ENCODE measurements at places on chromosomes 12 and 14.
A peak's percentile ranks its signal among the peaks of the same experiment; 100 is the strongest.

- no peak for DNase-seq
Observed at GRCh38 chr12:68510397-68510796, 100.3 kb upstream of the RAP1B start.

GRCh38 chr12:70983692-70984091, 63.2 kb upstream of the PTPRR start:
- DNase-seq, result no peak

GRCh38 chr12:52616680-52617402, 1.5 kb downstream of the KRT73 start:
- no peak for DNase-seq

- no peak for DNase-seq
Observed at GRCh38 chr12:122352394-122352793, 70.1 kb downstream of the CLIP1 start.

- DNase-seq, result no peak
Observed at GRCh38 chr14:34361504-34362011, 100.5 kb downstream of the SPTSSA start.

DNA sequence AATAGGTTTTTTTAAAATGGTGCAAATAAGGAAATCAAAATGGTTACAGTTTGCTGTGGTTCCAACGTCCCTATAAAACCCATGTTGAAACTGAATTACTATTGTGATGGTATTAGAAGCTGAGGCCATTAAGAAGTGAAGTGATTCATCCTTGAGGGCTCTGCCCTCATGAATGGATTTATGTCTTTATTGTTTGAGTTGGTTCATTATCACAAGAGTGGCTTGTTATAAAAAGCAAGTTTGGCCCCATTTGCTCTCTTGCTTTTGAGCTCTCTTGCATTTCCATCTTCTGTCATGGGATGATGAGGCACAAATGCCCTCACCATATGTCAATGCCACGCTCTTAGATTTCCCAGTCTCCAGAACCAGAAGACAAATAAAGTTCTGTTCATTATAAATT, 62.3 kb downstream of the PRKD1 start:
- no peak for DNase-seq

- no peak for DNase-seq
Observed at GRCh38 chr14:72275242-72275641, 343.0 kb downstream of the RGS6 start.

GRCh38 chr14:63725786-63726460, 1.9 kb downstream of the SGPP1 start:
- DNase-seq, result no peak

GRCh38 chr12:88934163-88934747, 354.0 kb upstream of the KITLG start:
- no peak for DNase-seq

- peak; percentile 88 for DNase-seq
Observed at GRCh38 chr14:20610002-20610765, 19.0 kb upstream of the RNASE12 start.

GRCh38 chr12:124508381-124509079, 58.9 kb downstream of the NCOR2 start:
- DNase-seq, result no peak

DNA sequence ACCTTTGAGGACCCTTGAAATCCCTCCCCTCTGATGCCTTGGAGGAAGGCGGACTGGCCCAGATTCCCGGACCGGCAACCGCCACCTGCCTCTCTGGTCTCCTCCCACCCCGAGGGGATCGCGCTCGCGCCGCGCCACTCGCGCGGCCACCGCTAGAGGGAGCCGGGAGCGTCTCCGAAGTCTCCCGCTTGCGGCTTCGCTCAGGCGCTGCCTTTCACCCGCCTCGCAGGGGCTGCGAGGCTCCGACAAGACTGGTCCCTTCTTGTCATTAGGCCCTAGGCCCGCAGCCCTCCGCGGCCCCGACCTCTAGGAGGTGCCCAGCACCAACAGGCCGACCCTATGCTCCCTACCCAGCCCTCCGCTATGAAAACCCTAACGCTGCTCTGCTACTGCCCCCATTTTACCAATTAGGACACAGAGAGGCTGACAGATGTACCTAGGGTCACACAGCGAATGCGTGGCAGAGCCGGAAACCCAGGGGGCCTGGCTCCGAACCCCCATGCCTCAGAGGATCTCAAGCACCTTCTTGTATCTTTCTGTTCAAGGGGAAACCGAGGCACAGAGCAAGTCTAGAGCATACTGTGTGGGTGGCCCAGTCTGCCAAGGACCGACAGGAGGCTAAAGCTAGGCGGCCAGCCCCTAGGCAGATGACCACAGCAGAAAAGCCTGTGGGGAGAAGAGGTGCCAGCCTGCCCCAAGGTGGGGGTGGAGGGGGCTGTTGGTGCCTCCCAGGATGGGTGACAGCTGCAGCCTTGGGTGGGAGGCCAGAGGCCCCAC, 21.4 kb upstream of the VSX2 start:
- peak; percentile 76 for DNase-seq

DNA sequence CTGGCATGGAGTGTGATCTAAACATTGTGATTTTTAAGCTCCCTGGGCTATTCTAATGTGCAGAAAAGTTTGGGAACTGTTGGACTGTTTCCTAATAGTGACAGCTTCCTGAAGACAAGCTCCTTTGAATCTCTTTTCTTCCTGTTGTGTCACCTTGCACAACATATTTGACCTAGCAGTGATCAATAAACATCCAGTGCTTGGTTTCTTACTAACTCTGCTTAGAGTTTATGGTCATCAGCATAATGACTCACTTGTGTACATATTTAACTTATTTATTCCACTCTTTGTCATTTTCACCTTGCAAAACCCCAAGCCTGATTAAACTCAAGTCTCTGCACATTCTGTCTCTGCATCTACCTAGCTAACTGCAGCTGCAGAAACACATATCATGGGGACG, 27.3 kb upstream of the TBC1D30 start:
- DNase-seq, result no peak

DNA sequence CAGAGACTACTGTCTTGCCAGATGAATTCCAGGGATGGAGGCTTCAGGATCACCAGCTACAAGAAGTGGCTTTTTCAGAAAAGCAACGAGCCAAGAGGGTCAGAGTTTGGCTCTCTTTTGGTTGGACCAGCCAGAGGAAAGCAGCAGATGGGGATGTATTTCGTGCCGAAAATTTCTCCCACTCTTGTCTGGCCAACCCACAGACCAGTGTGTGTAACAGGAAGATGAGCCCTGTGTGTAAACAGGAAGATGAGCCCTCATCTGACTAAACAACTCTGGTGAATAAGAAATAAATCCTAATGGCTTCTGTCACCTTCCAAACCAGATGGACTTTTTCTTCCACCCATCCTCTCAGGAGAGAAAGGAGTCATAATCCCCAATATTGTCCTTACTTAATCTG, 13.1 kb downstream of the GPR68 start:
- DNase-seq, result no peak

- no peak for DNase-seq
Observed at GRCh38 chr12:130119241-130119861, 42.9 kb upstream of the FZD10 start.

- peak; percentile 15 for DNase-seq
Observed at GRCh38 chr14:100585448-100586152, 1.6 kb downstream of the BEGAIN start.

DNA sequence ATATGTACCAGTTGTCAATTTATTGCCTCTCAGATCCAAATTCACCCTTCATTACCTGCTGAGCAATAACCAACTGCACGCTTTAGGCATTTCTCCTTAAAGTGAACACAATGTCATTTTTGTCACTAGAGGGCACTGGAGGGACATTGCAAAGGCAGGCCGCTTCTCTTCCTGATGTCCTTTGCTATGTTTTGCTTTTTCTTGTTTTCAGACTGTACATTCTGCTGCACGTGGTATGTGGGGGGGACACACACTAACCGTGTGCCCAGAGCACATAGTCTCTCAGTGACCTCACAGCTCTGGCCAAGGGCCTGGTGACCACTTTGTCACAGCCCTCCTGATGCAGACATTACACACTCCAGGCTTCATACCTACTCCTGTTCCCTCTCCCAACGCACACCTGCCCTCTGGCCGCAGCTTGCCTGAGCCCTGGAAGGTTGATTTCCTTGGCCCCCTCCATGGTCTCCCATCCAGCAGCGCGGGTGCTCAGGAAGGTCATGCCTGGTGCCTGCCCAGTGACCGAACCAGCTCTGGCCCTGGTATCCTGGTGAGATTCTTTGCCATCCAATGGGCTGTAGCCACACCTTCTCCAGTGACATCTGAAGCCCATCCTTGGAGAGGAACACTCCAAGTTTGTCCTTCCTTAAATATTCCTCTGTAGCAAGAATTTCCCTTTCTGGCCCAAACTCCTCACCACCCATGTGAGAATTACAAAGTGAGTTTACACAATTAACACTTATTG, 39.9 kb downstream of the MYO1H start:
- no peak for DNase-seq

DNA sequence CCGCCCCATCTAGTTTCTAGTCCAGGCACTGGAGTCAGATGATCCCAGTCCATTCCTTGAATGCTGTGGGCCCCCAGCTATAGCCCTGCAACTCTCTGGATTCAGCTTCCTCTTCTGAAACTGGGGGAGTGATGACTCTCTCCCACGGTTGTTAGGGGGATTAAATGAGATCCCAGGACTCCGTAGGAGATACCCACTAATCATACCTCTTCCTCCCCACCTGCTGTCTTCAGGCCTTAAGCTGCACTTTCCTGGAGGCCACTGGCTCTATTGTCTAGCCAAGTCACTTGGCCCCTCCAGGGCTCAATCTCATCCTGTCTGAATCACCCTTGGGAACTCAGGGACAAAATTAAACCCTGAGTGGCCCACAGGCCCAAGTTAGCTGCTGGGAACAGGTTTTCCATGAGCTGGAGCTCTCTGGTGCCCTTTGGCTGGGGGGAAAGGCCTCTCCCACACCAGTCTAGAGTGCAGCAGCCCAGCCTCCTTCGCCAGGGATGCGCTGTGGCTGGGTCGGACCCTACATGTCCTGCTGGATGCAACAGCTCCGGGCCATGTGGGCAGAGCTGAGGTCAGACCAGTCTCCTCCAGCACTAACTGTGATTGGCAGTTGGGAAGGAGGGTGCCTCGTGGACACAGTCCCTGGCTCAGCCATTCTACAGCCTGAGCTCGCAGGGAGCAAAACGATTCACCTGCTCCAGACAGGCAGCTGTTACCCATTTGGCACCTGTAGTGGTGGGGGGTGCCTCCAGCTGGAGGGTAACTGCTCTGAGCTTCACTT, 6.0 kb upstream of the ASB2 start:
- no peak for DNase-seq

DNA sequence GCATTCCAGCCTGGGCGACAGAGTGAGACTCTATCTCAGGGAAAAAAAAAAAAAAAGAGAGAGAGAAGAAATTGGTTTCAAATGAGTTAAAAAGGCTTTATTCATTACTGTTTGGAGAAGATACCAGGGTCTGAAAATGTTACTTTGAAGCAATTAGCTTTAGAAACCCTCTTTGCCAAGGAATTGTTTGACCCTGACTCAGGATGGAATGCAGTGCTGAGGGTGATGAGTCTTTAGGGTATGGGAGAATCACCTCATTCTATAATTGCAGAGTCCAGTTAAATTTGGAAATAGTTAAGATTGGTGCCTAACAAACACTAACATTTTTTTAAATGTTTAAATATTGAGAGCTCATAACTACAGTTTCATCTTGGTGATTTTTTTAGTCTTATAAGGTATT, 13.3 kb downstream of the RAP1B start:
- no peak for DNase-seq

DNA sequence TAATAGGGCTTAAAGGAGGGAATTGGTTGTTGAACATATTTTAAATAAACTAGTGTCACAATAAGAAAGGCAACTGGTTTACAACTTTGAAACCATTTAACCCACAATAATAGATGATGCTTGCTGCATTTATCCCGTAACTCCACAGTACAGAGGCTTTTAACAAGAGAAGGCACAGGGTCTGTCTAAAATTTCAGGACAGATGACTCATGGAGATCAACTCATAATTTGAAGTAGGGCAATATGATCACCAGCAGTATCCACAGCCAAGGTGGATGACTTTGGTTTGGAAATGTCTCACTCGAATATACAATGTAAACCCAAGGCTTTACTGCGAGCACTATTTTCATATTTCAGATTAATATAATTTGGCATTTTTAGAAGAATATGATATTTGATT, 340.2 kb downstream of the LRIG3 start:
- no peak for DNase-seq

- no peak for DNase-seq
Observed at GRCh38 chr12:112169161-112169872, 44.0 kb downstream of the TRAFD1 start.

- no peak for DNase-seq
Observed at GRCh38 chr14:81989211-81989610, 455.6 kb upstream of the SEL1L start.

DNA sequence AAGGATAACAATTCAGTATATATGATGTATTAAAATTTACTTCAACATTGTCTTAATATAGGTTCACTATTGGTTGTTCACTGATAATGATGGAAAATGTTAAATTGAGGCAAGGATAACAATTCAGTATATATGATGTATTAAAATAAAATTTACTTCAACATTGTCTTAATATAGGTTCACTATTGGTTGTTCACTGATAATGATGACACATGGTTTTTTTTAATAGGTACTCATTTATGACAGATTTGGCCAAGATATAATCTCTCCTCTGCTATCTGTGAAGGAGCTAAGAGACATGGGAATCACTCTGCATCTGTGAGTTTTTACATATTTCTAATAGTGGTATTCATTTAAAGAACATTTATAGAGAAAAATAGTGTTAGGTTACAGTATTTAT, 8.1 kb downstream of the SCFD1 start:
- DNase-seq, result no peak

DNA sequence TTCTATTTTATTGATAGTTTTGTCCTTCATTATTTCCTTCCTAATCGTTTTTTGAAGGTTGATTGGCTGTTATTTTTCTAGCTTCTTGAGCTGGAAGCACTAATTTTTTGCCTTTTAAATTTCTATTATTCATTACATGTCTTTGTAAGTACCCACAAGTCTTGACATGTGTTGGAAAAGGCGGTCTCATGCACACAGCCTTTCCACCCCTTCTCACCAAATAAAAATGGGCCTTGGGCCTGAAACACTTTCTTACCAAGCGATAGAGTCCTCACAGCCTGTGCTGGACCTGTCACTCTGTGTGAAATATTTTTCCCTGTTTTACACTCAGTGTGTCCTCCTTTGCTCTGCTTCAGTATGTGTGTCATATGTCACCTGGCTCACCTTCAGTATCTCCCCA, 9.9 kb downstream of the ETNK1 start:
- no peak for DNase-seq

GRCh38 chr14:96783915-96784224, 13.3 kb upstream of the VRK1 start:
- no peak for DNase-seq

- DNase-seq, result no peak
Observed at GRCh38 chr14:56482310-56482911, 97.2 kb upstream of the TMEM260 start.

DNA sequence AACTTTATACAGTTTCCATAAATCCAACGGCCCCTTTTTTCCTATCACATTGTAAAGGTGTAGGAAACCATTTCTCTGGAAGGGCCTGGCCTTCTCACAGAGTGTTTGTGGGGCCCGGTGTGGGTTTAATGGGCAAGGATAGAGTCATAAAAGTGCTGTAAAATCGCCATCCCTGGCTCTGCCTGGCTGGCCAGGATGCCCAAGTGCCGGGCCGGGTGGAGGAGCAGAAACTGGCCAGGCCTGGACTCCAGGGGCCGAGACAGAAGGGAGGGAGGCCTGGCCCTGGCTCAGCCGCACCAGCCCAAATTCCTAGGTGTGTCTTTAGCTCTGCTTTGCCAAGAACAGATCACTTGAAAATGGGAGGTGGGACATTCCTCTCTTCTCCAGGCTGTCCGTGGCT, 77.1 kb upstream of the DICER1 start:
- no peak for DNase-seq

- DNase-seq, result no peak
Observed at GRCh38 chr14:102668291-102668873, 75.9 kb downstream of the RCOR1 start.
